ENCODE measurements at places on chromosomes 7 and 10.

DNA sequence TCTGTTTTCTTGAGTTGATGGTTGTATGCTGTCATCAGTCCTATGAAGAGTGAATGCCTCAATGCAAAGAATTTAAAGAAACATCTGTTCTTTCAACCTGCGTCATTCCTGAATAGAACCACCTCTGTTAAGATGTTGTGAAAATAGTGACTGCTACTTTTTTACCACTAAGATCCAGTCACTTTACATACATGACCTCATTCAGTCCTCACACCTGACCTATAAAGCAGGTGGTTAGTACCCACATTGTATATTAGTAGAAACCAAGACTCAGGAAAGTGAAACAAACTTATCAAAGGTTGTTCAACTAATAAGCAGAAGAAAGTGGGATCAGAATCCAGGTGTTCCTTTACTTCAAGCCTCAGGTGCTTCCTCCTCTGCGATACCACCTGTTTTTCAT, 64.8 kb downstream of the ITGB8 start:
- DNase-seq: no peak

- DNase-seq: no peak
Observed at GRCh38 chr7:45479781-45480180, 94.4 kb upstream of the ADCY1 start.

DNA sequence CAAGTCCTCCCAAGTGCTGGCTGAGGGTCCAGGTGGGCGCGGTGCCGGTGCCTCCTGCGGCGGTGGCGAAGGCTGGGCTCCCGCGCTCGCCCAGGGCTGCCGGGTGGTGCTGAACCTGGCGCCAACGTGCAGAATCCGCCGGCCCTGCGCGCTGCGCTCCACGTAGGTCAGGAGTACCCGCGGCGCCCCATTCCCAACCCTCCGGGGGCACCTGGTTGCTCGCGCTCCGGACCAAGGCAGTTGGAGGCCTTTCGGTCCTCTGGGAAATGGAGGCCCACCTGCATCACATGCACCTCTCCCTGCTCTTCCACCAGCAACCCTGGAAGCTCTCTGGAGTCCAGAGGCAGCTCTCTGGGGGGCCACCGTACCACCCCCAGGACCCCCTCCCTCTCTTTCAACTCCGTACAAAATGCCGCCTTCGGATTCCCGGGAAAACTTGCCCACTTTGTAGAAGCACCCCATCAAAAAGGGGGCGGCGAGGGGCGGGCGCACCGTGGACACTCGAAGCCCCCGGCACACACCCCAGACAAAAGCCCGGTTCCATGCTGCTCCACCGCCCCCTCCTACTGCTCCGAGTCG, 745 bp downstream of the SLC16A9 start:
- DNase-seq: no peak

GRCh38 chr10:126066456-126066855, 170.1 kb downstream of the FANK1 start:
- DNase-seq: no peak

GRCh38 chr7:105678811-105679495, 97.7 kb upstream of the EFCAB10 start:
- DNase-seq: no peak

DNA sequence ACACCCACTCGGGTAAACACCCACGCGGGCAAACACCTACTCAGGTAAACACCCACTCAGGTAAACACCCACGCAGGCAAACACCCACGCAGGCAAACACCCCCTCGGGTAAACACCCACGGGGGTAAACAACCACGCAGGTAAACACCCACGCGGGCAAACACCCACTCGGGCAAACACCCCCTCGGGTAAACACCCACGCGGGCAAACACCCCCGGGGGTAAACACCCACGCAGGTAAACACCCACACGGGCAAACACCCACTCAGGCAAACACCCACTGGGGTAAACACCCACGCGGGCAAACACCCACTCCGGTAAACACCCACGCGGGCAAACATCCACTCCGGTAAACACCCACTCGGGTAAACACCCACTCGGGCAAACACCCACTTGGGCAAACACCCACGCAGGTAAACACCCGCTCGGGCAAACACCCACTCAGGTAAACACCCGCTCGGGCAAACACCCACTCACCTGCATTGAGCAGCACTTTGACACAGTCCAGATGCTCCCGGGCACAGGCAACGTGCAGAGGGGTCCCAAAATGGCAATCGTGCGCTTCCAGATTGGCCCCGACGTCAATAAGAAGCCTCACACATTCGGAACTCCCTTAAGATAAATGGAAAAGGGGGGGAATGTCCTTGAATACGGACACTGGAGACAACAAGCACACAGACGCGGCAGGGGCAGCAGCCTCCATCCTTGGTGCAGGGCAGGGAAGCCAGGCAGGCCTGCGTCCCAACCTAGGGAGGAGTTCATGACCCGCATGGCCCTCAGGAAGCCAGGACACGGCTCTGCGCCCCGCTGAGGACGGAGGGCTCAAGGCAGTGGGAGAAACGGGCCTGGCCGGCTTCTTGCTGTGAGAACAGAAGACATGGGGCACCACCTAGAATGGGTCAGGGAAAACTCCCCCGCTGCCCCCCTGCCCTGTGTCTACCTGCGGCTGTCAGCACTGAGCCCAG, 17.6 kb downstream of the ASB13 start:
- DNase-seq: no peak

DNA sequence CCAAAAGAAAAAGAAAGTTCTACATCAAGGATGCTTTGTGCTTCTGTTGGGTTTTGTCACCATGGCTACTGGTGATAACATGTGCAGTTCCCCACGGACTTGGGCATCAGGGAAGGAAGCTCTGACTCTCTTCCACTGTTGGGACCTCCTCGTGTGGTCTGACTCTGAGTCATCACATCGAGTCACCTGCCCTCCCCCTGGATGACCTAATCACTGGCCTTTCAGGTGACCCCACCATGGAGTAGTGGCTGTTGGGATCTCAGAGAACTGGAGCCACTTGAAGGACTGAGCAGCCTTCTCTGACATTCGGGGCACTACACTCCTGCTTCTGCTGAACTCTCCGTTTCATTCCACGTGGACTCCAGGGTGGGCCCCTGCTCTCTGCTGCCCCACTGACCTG, 60.8 kb upstream of the DOCK1 start:
- no peak for DNase-seq

- no peak for DNase-seq
Observed at GRCh38 chr7:95590387-95591248, 5.7 kb downstream of the PDK4 start.

DNA sequence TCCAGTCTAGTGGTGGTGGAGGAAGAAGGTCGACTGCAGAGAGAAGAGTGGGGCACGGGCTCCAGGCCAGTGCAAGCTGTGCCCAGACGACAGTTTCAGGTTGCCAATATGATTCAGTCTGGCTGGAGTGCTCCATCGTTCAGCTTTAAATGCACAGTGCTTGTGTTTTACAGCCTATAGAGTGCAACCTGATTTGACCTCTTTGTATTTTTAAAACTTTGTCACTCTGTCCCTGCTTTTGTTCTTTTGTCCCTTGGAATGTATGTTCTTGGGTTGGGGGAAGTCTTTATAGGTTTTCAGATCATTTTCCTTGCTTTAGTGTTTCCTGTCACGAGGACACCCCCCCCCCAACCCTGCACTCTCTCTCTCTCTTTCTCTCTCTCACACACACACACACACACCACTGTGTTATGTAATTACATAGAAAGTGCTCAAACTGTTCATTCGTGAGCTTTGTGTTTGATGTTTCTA, 198.0 kb downstream of the CAMK1D start:
- no peak for DNase-seq

- DNase-seq: no peak
Observed at GRCh38 chr10:7667262-7668141, 736 bp upstream of the ITIH5 start.

DNA sequence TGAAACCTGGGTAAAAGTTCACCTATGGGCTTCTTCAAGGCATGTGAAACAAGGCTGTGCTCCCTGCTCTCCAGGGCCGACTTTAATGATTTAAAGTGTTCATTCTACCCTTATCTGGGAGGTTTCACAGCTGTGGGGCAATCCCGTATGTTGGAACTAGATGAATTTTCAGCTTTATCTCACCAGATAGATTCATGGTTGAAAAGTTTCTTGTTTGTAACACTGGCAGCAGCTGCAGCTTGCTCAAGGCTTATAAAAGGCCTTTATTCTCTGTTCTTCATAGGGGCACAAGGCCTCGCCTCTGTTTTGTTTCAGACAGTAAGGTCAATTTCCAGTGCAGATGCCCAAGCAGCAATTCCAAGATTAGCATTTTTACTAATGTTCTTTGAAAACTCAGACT, 70.4 kb upstream of the DNAJB12 start:
- no peak for DNase-seq

- DNase-seq: no peak
Observed at GRCh38 chr10:7255517-7255916, 155.3 kb downstream of the SFMBT2 start.

DNA sequence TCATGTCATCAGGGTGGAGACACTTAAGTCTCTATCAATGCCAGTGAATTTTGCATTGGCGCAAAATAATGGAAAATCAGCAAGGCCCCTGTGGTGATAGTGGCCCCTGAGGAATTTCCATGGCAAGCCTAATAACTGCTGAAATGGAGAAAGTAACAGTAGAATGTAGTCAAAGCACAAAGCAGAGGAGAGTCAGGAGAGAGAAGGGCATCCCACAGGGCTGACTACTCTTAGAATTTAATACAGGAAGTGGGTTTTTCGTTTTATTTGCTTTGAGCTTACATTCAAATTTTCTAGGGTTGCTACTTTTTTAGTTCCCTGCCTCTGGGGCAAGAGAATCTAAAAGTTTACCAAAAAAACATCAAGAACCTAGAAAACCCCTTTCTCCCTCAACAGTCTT, 39.0 kb downstream of the BZW2 start:
- no peak for DNase-seq

DNA sequence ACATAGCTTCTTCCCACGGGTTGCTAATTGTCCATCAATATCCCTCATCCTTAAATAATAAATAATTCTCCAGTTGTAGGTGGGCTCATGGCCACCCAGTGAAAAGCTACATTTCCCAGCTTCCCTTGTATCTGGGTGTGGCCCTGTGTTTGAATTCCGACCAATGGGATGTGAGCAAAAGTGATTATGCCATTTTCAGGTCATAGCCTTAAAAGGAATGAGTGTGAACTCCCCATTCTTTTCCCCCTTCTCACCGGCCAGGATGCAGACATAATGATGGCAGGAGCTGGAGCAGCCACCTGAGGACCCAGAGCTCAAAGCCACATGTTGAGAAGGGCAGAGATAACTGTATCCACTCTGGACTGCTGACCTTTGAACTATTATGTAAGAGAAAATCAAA, 30.3 kb upstream of the CALU start:
- DNase-seq: no peak

DNA sequence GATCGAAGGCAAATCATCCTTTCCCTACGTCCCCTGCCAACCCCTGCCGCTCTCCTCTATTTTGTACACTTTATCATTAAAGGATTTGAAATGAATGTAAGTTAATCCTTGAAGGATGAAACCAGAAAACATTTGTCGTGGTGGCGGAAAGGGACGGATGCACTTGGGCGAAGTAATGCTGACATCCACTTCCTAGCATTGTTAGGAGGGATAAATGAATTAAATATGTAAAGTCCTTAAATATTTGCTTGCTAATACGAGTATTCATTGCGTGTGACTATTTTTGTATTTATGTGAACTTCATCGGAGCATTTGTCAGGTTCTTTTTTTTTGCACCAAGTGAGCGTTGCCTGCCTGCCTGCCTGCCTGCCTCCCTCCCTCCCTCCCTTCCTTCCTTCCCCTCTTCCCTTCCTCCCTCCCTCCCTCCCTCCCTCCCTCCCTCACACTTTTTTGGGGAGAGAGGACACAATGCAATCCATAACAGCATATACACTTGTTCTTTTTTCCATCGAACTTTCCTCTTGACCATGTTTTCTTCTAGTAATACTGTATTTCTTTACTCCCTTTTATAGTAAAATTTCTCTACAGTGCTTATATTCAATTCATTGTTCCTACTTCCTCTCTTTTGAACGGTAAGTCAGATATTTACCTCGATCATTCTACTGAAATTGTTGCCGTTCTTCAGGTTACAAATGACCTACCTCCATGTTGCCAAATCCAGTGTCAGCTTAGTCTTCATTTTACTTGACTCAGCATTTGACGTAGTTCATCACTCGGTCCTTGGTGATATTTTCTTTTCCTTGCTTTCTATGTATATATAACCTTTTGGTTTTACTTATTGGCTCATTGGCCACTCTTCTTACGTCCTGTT, 831 bp downstream of the CCDC7 start:
- DNase-seq: no peak

GRCh38 chr10:48608279-48608681, 3.4 kb upstream of the ARHGAP22 start:
- no peak for DNase-seq

DNA sequence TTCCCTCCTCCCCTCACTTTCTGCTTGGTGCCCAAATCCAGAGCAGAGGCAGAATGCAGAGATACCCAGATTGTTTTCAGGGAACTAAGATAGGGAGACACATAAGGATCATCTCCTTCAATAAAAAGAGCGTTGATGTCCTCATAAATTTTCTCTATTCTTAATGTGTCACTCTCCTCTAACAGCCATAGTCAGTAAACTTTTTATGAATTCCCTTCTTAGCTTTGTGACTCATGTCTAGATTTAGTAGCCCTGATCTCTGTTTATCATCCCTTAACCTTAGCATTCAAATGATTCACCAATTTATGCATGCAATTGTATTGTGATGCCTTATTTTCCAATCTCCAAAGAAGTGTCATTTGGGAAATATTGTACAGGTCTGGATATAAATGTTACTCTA, 995.5 kb upstream of the C7orf33 start:
- DNase-seq: no peak

DNA sequence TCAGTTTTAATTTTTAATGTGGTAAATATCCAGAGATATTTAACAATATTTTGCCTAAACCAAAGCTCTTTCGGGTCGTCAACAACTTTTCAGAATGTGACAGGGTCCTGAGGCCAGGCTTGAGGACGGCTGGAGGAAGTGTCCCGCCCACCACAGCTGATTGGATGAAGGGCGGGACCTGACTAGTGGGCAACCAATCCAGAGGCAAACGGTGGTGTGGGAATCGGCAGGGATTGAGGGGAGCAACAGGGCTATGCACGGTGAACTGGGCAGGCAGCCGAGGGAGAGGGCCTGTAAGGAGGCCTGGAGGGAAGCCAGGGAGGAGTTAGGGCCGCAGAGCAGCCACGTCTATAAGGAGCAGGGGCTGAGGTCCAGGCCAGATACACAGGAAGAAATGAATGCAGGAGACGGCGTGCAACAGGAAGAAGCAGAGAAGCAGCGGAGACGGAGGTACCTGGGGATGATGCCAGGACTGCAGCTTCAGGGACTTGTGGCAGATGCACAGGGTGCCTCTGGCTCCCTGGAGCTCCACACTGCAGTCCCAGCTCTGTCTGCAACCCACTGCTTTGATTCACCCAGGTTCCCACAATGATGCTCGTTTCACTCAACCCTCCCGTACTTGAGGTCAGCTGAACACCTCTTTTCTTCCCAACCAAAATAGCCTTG, 46.1 kb upstream of the ZMIZ1 start:
- no peak for DNase-seq

DNA sequence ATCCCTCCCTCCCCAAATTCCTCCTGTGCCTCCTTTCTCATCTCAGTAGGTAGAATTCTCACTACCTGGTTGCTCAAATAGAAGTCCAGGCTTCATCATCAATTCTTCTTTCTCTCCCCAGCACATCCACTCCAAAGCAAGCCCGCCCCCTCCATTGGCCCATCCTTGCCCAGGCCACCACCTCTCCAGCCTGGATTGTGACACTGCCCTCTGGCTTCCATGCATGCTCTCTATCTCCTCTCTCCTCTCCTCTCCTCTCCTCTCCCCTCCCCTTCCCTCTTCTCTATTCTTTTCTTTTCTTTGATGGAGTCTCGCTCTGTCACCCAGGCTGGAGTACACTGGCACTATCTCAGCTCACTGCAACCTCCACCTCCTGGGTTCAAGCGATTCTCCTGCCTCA, 144.9 kb downstream of the UBE2H start:
- DNase-seq: no peak

- no peak for DNase-seq
Observed at GRCh38 chr10:3961082-3961481, 176.1 kb upstream of the KLF6 start.
